ENCODE measurements at places on chromosomes 13 and 19. TPM values are rescaled to one million over a fixed set of nuclear protein-coding genes. Genes with fewer than 3 reads are reported as not detected.

Gene LILRB3
- 1.4 TPM for polyA plus RNA-seq

Gene C5AR2
- polyA plus RNA-seq = 3.0 TPM

Gene CBARP
- 1.0 TPM for polyA plus RNA-seq

Gene SPART
- polyA plus RNA-seq = 47.8 TPM

GRCh38 chr19:38695317-38695683 lies 47.9 kb downstream of the ACTN4 start:
- peak; percentile 79 for DNase-seq
- no peaks in the 10 kb centered on the region for H3K27me3 ChIP-seq
- no peak overlapping the region for H3K4me3 ChIP-seq
- peaks cover 78% of the 10 kb centered on the region for H3K4me1 ChIP-seq
- no peaks in the 10 kb centered on the region for H3K36me3 ChIP-seq
- peak overlapping the region; percentile 96 for H3K27ac ChIP-seq

DNA sequence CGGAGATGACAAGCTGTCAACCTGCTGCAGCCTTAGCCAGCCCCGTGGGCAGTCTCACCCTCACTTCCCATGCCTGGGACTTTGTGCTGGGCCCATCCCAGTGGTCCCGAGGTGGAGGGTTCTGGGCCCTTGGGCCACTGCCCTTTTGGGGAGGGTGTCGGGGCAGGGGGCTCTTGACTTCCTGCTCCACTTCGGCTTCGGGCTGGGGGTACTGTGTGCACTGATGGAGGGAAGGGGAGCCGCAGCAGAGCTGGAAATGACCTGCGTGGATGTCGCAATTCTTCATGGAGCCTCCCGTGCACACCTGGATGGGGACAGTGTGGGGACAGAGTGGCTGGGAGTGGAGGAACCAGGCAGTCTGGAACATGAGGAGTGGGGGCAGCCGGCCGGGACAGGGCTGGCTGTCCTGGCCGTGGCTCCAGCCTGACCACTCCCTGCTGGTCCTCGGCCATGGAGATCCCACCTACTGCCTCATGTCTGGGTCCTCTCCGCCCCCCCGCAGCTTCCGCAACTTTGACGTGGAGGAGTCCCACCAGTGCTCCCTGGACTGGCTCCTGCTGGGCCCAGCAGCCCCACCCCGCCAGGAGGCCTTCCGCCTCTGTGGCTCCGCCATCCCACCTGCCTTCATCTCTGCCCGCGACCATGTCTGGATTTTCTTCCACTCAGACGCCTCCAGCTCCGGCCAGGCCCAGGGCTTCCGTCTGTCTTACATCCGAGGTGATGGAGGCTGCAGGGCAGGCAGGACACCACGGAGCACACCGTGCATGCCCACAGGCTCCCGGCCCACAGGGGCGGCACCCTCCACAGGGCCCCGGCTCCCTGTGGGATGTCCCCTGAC lies 10.2 kb downstream of the LRP3 start:
- DNase-seq = no peak
- H3K36me3 ChIP-seq = peaks cover 5% of the 10 kb centered on the region
- peaks cover 4% of the 10 kb centered on the region for H3K4me1 ChIP-seq
- no peak overlapping the region for H3K27ac ChIP-seq

- no peaks in the 10 kb centered on the region for H3K27me3 ChIP-seq
- H3K36me3 ChIP-seq = no peaks in the 10 kb centered on the region
- H3K27ac ChIP-seq = no peak overlapping the region
- peak; percentile 29 for DNase-seq
- no peaks in the 10 kb centered on the region for H3K4me1 ChIP-seq
Observed at GRCh38 chr13:79307866-79308298, 98.2 kb downstream of the RBM26 start.

GRCh38 chr19:21568816-21569493 lies 63.6 kb downstream of the ZNF429 start:
- H3K36me3 ChIP-seq = no peaks in the 10 kb centered on the region
- DNase-seq = peak; percentile 93
- no peaks in the 10 kb centered on the region for H3K4me1 ChIP-seq
- peak overlapping the region; percentile 96 for H3K4me3 ChIP-seq
- H3K27ac ChIP-seq = peak overlapping the region; percentile 59

DNA sequence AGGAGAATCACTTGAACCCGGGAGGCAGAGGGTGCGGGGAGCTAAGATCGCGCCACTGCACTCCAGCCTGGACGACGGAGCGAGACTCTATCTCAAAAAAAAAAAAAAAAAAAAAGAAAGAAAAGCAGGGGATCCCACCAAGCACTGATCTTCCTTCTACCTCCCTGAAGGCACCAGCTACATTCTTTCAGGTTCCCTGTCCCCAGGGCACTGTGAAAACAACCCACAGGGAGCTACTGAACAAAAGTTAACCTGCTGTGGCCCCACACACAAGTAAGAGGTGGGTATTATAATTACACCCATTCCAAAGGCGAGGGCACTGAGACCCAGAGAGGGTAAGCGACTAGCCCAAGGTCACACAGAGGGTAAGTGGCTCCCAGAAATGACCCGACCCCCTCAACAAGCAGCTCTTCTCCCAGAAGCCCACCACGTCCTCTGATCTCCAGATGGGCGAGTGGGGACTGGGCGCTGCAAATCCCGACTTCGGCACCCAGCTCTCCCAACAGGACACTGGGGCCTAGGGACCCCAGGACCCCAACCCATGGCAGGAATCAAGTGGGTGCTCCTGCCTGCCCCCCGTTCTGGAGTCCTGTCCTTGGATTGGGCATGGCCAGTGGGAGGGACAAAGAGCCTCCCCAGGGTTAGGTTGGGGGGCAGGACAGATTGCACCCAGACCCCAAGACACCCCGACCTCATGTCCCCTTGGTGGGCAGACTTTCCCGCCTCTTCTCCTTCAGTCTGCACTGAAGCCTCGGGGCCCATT lies 2.4 kb downstream of the LMNB2 start:
- no peak for DNase-seq
- no peaks in the 10 kb centered on the region for H3K36me3 ChIP-seq
- no peak overlapping the region for H3K4me3 ChIP-seq
- H3K4me1 ChIP-seq = no peaks in the 10 kb centered on the region

DNA sequence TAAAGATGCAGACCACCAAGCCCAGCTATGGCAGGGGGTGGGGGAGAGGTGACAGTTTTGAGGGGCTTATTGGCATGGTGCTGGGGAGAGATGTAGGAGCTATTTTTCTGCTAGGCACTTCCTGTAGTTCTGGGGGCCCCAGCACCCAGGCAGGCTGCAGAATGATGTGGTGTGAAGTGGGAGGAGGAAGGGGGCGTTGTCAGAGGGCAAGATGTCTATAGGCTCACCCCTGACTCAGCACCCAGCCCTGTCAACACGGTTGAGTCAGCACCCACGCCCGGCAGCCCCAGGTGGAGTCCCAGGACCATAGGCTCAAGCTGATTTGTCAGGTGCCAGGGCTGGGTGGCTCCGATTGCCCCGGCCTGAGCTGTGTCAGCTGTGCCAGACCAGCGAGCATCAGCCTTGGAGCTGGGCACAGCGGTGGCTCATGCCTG lies 5.8 kb downstream of the KLF2 start:
- H3K27ac ChIP-seq = no peak overlapping the region
- DNase-seq = no peak
- no peaks in the 10 kb centered on the region for H3K4me1 ChIP-seq
- H3K4me3 ChIP-seq = no peak overlapping the region
- H3K36me3 ChIP-seq = no peaks in the 10 kb centered on the region

DNA sequence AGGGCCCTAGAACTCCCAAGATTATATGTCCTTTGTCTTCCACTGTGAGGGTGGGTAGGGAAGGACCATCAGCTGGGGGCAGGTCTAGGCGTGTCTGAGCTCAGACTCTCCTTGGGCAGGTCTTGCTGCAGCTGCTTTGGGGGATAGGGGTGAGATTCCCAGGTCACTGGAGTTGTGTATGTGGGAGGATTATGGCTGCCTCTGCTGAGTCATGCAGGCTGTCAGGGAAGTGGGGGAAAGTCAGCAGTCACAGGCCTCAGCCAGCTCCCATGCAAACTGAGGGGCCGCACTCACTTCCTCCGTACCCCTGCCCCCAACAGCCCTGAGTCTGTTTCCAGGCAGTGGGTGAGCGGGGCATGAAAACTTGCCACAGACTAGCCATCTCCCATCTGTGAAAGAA lies 600.8 kb downstream of the DIAPH3 start:
- H3K27me3 ChIP-seq = no peaks in the 10 kb centered on the region
- no peaks in the 10 kb centered on the region for H3K4me1 ChIP-seq
- no peak for DNase-seq
- no peak overlapping the region for H3K27ac ChIP-seq

GRCh38 chr19:3982701-3983541 lies 2.3 kb downstream of the EEF2 start:
- H3K4me3 ChIP-seq = peak overlapping the region; percentile 76
- peaks cover 45% of the 10 kb centered on the region for H3K36me3 ChIP-seq
- peaks cover 25% of the 10 kb centered on the region for H3K4me1 ChIP-seq
- no peak overlapping the region for H3K27ac ChIP-seq

DNA sequence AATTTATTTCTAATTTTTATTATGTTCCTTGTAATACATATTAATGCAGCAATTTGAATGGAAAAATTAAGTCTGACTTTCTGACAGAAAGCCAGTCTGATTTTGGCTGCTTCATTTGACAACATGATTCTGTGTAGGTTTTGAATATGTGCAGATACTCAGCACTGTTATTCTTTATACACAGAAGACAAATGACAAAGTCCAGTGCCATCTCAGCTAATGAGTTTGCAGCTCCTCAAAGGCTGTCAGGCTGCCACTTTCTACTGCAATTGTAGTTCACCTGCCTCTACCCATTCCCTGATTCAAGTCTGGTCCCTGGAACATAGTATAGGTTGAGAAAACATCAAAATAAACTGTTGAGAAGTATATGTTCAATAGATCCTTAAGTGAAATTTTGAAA lies 2.9 kb upstream of the CHAMP1 start:
- H3K27ac ChIP-seq = no peak overlapping the region
- H3K27me3 ChIP-seq = no peaks in the 10 kb centered on the region
- H3K4me3 ChIP-seq = no peak overlapping the region
- no peaks in the 10 kb centered on the region for H3K4me1 ChIP-seq
- peaks cover 4% of the 10 kb centered on the region for H3K36me3 ChIP-seq
- no peak for DNase-seq

DNA sequence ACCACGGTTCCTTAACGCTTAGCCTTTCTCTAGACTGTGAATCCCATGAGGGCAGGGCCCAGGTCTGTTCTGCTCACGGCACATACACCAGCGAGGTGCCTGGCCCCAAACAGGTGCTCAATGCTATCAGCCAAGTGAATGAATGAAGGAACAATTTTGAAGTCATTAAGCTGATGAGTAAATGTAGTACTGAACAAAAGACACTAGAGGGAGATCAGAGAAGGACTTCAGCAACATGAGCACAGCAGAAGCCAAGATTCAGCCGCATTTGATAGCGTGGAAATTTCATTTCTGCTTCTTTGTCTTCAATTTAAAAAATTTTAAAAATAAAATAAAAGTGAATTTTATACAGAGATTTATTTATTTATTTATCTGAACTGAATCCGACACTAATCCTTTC lies 20.1 kb upstream of the MYO16 start:
- DNase-seq = peak; percentile 20
- no peak overlapping the region for H3K27ac ChIP-seq
- H3K27me3 ChIP-seq = no peaks in the 10 kb centered on the region

DNA sequence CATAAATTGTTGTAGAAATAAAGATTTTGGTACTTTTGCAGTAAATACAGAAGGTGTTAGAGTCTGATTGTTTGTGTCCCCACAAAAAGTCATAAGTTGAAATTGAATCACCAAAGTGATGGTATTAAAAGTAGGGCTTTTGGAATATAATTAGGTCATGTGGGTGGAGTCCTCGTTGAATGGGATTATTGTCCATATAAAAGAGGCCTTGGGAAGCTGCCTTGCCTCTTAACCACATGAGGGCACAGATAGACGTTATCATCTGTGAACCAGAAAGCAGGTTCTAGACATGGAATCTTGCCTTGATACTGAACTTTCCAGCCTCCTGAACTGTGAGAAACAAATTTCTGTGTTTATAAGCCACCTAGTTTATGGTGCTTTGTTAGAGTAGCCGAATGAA lies 186.8 kb downstream of the PRR20E start:
- H3K4me1 ChIP-seq = no peaks in the 10 kb centered on the region
- H3K4me3 ChIP-seq = no peak overlapping the region
- H3K36me3 ChIP-seq = no peaks in the 10 kb centered on the region
- no peak overlapping the region for H3K27ac ChIP-seq
